ENCODE measurements at places on chromosomes 11 and 22.
A peak's percentile ranks its signal among the peaks of the same experiment; 100 is the strongest.

GRCh38 chr11:128763224-128763623 lies 69.4 kb downstream of the FLI1 start:
- H3K27ac ChIP-seq = no peak overlapping the region
- no peak for DNase-seq
- H3K36me3 ChIP-seq = peaks cover 21% of the 10 kb centered on the region
- no peak overlapping the region for H3K4me3 ChIP-seq
- H3K4me1 ChIP-seq = peaks cover 40% of the 10 kb centered on the region
- H3K27me3 ChIP-seq = no peaks in the 10 kb centered on the region

- H3K36me3 ChIP-seq = peaks cover 2% of the 10 kb centered on the region
- no peak for DNase-seq
- H3K4me1 ChIP-seq = peaks cover 8% of the 10 kb centered on the region
Measured at GRCh38 chr11:110367571-110367970, 62.2 kb upstream of the FDX1 start.

DNA sequence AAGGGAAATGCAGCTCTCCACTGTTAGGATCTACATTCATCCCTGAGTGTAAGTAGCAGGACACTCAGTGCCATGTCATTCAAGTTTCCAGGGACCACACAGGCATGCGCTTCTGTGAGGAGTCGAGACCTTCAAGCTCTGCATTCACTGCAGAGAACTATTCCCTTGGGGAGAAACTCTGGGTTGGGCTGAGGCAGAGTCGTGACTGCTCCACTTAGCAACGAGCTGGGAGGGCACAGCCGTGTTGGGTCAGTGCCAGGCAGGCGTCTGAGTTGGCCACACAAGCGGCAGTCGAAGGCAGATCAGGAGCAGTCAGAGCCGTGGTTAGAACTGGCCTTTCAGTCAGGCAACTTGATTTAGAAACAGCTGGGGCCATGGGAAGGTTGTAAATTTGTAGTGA lies 14.7 kb downstream of the MPEG1 start:
- no peak overlapping the region for H3K27ac ChIP-seq
- H3K4me3 ChIP-seq = no peak overlapping the region
- H3K4me1 ChIP-seq = peaks cover 18% of the 10 kb centered on the region
- no peak for DNase-seq
- H3K36me3 ChIP-seq = peaks cover 12% of the 10 kb centered on the region
- H3K27me3 ChIP-seq = peaks cover 13% of the 10 kb centered on the region

DNA sequence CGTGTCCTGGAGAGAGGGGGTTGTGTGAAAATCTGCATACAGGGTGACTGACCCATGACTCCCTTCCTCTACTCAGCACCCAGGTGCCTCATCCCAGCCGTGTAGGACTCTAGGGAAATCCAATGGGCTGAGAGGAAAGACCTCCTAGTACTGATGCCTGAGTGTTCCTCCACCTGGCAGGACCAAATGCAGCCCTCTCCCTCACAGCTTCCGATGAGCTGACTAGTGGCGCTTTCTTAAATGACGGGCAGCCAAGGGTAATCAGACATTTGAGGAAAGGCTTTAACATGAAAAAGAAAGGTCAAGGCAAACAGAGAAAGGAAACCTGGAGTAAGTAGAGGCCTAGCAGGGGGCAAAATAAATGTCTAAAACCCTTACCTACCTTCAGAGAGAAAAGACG lies 5.0 kb upstream of the KCNJ1 start:
- peaks cover 5% of the 10 kb centered on the region for H3K4me1 ChIP-seq
- no peak overlapping the region for H3K27ac ChIP-seq
- no peaks in the 10 kb centered on the region for H3K36me3 ChIP-seq
- DNase-seq = no peak
- H3K27me3 ChIP-seq = no peaks in the 10 kb centered on the region
- H3K4me3 ChIP-seq = no peak overlapping the region

DNA sequence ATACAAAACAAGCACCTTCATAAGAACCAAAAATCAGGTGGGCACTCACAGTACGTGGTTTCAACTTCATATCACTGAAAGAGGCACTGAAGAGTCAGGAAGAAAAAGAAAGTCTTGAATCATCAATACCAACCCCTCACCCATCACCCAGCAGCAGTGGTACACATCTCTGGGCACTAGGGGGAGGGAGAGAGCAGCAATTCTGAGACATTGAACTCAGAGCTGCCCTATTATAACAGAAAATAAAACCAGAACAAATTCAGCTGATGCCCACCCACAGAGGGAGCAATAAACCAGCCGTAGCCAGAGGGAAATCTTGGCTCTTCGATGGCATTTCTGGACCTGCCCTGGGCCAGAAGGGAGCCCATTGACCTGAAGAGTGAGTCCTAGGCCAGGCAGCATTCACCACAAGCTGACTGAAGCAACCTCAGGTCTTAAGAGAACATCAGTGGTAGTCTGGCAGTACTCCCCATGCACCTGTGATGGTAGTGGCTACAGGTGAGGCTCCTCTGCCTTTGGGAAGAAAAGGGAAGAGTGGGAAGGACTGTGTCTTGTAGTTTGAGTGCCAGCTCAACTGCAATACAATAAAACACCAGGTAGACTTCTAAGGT lies 42.2 kb upstream of the FAM181B start:
- no peak overlapping the region for H3K4me3 ChIP-seq
- DNase-seq = peak; percentile 19
- peaks cover 1% of the 10 kb centered on the region for H3K36me3 ChIP-seq
- H3K27ac ChIP-seq = no peak overlapping the region
- no peaks in the 10 kb centered on the region for H3K4me1 ChIP-seq
- H3K27me3 ChIP-seq = peaks cover 8% of the 10 kb centered on the region

- no peak overlapping the region for H3K4me3 ChIP-seq
- H3K27ac ChIP-seq = no peak overlapping the region
- H3K36me3 ChIP-seq = no peaks in the 10 kb centered on the region
- peaks cover 12% of the 10 kb centered on the region for H3K4me1 ChIP-seq
- no peaks in the 10 kb centered on the region for H3K27me3 ChIP-seq
- no peak for DNase-seq
Measured at GRCh38 chr11:116918925-116919655, 81.7 kb upstream of the APOA1 start.

DNA sequence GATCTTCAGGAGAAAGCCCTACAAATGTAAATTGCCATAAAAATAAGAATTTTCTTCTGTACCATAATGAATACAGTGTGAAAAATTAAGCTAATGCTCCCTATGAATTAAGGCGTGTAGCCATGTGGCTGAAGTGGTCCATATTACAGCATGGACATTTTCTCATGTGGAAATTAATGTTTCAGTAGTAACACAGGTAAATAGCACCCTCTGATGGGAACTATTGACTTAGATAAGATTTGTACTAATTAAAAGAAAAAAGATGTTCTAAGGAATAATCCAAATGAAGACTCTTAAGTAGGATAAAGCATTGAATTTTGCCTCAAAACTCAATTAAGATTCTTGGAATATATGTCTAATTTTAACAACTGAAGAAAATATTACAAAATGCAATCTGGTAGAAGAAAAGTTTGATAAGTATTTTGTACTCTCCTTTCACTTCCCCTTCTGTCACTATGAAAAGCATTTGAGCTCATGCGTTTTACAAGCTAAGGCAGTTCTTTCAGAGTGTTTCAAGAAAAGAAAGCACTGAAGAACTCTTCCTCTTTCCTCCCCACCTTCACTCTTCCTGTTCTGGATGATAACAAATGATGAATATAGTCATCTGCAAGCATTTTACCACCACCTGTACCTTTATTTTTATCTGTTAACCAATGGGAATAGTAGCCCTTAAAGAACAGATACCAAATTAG lies 9.9 kb upstream of the OR8D2 start:
- no peaks in the 10 kb centered on the region for H3K36me3 ChIP-seq
- no peak overlapping the region for H3K27ac ChIP-seq
- peaks cover 13% of the 10 kb centered on the region for H3K27me3 ChIP-seq
- DNase-seq = no peak
- H3K4me1 ChIP-seq = no peaks in the 10 kb centered on the region

GRCh38 chr11:63915961-63916836 lies 765 bp downstream of the RCOR2 start:
- H3K27ac ChIP-seq = no peak overlapping the region
- H3K4me1 ChIP-seq = peaks cover 13% of the 10 kb centered on the region
- peaks cover 3% of the 10 kb centered on the region for H3K27me3 ChIP-seq
- no peaks in the 10 kb centered on the region for H3K36me3 ChIP-seq

- H3K27ac ChIP-seq = no peak overlapping the region
- peaks cover 7% of the 10 kb centered on the region for H3K27me3 ChIP-seq
- H3K36me3 ChIP-seq = peaks cover 2% of the 10 kb centered on the region
- no peak for DNase-seq
- no peak overlapping the region for H3K4me3 ChIP-seq
- H3K4me1 ChIP-seq = no peaks in the 10 kb centered on the region
Measured at GRCh38 chr22:48941033-48941902, 886.4 kb downstream of the BRD1 start.

- DNase-seq = no peak
- H3K4me1 ChIP-seq = peaks cover 40% of the 10 kb centered on the region
- no peak overlapping the region for H3K27ac ChIP-seq
- H3K36me3 ChIP-seq = peaks cover 68% of the 10 kb centered on the region
- no peaks in the 10 kb centered on the region for H3K27me3 ChIP-seq
Measured at GRCh38 chr11:102391549-102392237, 44.7 kb downstream of the BIRC2 start.

DNA sequence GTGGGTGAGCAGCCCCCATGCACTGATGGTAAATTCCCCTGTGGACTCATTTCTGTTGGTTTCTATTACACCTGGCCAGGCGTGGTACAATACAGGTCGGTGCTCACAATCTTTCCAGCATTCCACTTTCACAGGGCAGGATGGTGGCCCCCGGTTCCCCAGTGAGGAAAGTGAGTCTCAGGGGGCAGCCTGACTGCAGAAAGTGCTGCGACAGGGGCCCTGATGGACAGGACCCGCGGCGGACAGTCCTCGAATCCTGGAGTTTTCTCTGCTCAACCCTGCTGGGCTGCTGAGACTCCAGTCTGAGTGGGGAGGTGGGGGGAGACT lies 3.1 kb upstream of the PGGHG start:
- H3K36me3 ChIP-seq = peaks cover 34% of the 10 kb centered on the region
- peaks cover 58% of the 10 kb centered on the region for H3K4me1 ChIP-seq
- H3K27ac ChIP-seq = peak overlapping the region; percentile 98
- H3K27me3 ChIP-seq = peaks cover 27% of the 10 kb centered on the region
- H3K4me3 ChIP-seq = no peak overlapping the region

DNA sequence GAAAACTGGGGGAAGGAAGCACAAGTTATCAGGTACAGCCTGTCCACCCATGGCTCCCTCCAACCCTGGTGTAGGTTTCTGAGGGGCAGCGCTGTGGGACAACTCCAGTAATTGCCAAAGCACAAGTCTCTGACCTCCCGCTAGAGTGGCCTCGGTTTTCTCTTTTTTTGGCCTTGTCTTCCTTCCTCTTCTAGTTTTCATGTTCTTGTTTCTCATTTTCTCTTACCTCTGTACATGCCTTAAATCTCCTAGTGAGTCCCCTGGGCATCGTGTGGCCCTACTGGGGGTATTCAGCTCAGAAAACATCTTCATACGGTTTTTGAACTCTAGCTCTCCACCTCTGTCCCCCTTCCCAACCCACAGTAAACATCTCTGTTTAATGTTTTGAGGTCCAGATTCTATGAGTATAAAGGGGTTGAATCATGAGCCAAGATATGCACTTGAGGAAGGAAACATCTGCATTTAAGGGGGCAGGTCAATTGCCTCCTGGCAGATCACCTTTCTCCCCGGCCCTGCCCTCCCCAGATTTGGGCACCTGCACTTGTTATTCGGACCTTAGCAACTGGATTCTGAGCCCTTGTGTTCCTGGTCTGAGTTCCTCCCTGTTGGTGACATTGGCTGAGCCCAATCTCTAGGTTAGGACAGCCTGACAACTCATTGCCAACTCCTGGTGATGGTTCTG lies 8.4 kb upstream of the LMO2 start:
- no peaks in the 10 kb centered on the region for H3K36me3 ChIP-seq
- DNase-seq = no peak
- no peak overlapping the region for H3K27ac ChIP-seq
- H3K4me3 ChIP-seq = no peak overlapping the region
- peaks cover 62% of the 10 kb centered on the region for H3K27me3 ChIP-seq

- H3K36me3 ChIP-seq = no peaks in the 10 kb centered on the region
- no peak overlapping the region for H3K4me3 ChIP-seq
- H3K27ac ChIP-seq = no peak overlapping the region
- DNase-seq = peak; percentile 32
- no peaks in the 10 kb centered on the region for H3K4me1 ChIP-seq
- H3K27me3 ChIP-seq = peaks cover 13% of the 10 kb centered on the region
Measured at GRCh38 chr22:24803064-24803542, 2.9 kb upstream of the SGSM1 start.

- DNase-seq = no peak
- no peak overlapping the region for H3K4me3 ChIP-seq
- peaks cover 11% of the 10 kb centered on the region for H3K4me1 ChIP-seq
- no peak overlapping the region for H3K27ac ChIP-seq
- peaks cover 19% of the 10 kb centered on the region for H3K36me3 ChIP-seq
Measured at GRCh38 chr11:113329725-113330124, 15.3 kb downstream of the TTC12 start.

DNA sequence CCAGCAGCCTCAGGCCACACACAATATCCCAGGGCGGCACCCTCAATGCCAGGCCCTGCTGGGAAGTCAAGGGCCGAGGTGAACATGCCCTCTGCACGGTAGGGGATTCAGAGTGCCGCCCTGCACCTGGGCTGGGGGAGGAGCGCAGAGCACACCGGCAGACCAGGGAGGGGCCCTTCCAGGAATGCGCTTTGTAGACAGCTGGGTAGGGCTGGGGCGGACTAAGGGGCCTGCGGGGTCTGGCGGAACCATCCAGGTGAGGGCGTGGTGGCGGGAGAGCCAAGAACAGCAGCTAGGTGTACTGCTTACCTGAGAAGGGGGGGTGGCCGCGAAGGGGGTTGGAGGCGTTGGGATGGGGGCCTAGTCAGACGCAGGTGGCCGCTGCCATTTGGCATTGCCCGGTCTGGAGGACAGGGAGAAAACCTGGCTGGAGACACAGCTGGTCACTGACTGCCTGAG lies 26.0 kb downstream of the DUSP8 start:
- H3K27ac ChIP-seq = no peak overlapping the region
- H3K36me3 ChIP-seq = no peaks in the 10 kb centered on the region
- no peak overlapping the region for H3K4me3 ChIP-seq
- H3K27me3 ChIP-seq = peaks cover 41% of the 10 kb centered on the region
- peaks cover 2% of the 10 kb centered on the region for H3K4me1 ChIP-seq

GRCh38 chr11:114158886-114159285 lies 99.4 kb downstream of the ZBTB16 start:
- H3K4me3 ChIP-seq = no peak overlapping the region
- H3K27ac ChIP-seq = no peak overlapping the region
- no peaks in the 10 kb centered on the region for H3K36me3 ChIP-seq
- DNase-seq = no peak
- peaks cover 65% of the 10 kb centered on the region for H3K4me1 ChIP-seq

DNA sequence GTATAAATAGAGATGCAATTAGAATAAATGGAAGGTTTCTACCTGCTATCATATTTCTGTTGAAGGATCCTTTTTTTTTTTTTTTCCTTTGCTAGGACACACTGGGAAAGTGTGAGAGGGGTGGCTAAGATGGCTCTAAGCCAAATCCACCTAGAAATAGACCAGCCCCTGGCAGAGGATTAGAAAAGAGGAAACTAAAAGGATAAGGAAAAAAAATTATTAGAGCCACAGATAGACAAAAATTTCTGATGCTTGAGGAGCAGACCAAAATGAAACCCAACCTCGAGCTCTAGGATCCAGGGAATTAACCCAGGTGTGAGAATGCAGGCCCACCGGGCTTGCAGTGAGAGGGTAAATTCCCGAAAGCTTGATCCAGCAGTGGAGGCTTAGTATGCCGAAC lies 262.3 kb downstream of the CADM1 start:
- H3K27ac ChIP-seq = no peak overlapping the region
- DNase-seq = no peak
- H3K27me3 ChIP-seq = peaks cover 3% of the 10 kb centered on the region
- H3K4me3 ChIP-seq = no peak overlapping the region
- H3K36me3 ChIP-seq = no peaks in the 10 kb centered on the region
- H3K4me1 ChIP-seq = no peaks in the 10 kb centered on the region

- no peaks in the 10 kb centered on the region for H3K27me3 ChIP-seq
- DNase-seq = no peak
- no peak overlapping the region for H3K4me3 ChIP-seq
- H3K27ac ChIP-seq = no peak overlapping the region
- H3K4me1 ChIP-seq = no peaks in the 10 kb centered on the region
Measured at GRCh38 chr11:118091690-118092089, 4.9 kb upstream of the SMIM35 start.
